ENCODE measurements at places on chromosomes 13 and 19.

GRCh38 chr13:40341501-40341900 lies 324.9 kb downstream of the FOXO1 start:
- no peak for DNase-seq

- DNase-seq: no peak
Observed at GRCh38 chr13:47904891-47905290, 96.2 kb downstream of the SUCLA2 start.

DNA sequence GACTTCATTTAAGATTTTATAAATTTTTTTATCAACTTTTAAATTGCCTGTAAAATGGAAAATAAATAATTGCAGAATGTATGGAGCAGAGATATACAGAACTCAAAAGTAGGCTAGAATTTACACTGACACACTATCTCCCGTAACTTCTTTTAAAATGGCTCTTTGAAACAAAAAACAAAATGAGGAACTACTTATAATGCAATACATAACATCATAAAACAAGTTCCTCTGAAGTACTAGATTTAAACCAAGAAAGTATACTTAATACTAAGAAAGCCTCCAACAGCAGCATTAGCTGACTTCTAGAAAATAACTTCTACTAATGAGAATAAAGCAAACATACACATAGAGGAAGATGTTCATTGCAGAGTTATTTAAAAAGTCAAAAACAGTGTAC lies 17.0 kb downstream of the RBM26 start:
- DNase-seq: no peak

- DNase-seq: no peak
Observed at GRCh38 chr13:91955546-91956355, 557.3 kb downstream of the GPC5 start.

DNA sequence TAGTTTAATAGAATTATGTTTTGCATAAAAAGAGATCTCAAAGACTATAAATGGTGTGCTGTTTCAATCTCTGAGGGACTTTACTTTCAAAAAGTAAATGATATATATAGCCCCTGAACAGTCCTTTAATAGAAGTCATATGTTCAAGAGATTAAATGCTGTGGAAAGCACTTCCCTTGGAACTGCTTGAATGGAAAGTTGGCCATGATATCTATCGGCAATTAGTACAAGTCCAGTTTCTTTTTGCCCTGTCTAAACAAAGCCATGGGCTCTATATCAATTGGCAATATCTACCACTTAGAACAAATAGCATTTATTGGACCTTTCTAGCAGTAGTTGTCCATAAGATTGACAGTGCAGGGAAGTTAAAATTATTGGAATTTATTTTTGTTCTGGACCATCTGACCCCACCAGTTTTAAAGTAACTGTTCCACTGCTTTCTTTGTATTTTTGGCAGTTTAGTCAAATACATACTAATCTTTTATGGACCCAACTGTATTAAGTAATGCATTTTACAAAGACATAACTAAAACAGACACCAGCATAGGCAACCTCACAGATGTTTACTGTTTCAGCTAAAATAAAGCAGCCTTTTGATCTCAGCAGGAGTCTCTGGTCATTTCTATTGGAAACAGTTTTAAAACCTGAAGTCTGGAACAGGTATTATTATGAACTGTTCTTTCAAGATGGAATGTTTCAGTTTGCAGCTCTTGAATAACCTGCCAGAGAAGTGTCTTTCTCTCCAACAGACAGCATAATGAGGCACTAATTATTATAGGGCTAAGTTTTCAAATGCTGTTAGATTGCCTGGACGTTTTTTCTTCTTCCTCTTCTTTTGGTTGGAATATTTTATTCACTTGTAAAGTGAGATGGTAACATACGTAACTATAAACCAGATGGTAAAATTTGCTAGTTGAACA lies 282.6 kb downstream of the DCLK1 start:
- no peak for DNase-seq

DNA sequence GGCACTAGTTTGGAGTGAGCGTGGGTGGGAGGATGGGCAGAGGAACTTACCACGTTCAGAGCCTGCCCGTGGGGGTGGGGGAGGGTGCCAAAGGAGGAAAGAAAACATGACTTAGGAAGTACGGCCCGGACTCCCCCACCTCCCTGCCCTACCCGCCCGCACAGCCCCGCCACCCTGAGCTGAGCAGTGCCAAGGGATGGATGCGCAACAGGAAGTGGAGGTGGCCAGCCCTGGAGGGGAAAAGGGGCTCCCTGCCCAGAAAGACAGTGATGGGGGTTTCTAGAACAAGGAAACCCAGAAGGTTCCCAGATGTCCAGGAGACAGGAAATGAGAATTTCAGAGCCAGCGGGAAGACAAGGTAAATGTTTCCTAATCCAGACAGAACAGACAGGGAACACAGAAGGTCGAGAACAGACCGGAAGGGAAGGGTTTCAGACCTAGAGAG lies 6.3 kb downstream of the TEAD2 start:
- DNase-seq: no peak

DNA sequence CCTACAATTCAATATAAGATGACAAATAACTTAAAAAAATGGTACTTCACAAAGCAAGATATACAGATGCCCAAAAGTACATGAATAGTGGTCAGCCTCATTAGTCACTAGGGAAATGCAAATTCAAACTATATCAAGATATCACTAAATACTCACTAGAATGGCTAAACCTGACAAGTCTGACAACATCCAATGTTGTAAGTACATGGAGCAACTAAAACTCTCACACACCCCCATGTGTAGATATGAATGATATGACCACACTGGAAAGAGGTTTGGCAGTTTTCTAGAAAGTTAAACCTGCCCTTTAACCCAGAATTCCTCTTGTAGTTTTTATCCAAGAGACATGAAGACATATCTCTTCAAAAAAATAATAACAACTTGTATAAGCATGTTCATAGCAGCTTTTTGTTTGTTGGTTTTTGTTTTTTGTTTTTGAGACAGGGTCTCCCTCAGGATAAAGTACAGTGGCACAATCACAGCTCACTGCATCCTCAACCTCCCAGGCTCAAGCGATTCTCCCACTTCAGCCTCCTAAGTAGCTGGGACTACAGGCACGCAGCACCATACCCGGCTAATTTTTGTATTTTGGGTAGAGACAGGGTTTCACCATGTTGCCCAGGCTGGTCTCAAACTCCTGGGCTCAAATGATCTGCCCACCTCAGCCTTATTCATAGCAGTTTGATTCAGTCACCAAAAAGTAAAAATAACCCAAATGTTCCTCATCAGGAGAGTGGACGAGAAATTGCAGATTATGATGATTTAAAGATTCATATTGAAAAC lies 55.1 kb downstream of the RFX2 start:
- DNase-seq: no peak
